ENCODE measurements at places on chromosomes 5 and 9.
A peak's percentile ranks its signal among the peaks of the same experiment; 100 is the strongest.

DNA sequence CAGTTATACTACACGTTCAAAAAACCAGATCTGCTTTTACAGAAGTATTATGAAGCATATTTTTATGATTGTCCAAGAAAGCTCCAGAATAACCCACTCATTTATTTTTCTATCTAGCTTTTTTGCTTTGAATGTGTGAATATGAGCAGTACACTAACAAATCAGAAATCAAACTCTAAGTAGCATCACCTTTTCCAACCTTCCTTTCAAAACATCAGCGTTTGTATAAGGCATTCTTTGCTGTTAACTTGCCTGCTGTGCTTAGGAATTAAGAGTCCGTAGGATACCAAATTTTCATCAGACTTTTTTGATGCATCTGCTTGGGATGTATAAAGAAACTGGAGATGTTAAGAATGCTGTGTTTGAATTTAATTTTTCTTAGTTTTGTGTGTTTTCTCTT is 3.8 kb downstream of the TLE4 start:
- DNase-seq, result no peak

DNA sequence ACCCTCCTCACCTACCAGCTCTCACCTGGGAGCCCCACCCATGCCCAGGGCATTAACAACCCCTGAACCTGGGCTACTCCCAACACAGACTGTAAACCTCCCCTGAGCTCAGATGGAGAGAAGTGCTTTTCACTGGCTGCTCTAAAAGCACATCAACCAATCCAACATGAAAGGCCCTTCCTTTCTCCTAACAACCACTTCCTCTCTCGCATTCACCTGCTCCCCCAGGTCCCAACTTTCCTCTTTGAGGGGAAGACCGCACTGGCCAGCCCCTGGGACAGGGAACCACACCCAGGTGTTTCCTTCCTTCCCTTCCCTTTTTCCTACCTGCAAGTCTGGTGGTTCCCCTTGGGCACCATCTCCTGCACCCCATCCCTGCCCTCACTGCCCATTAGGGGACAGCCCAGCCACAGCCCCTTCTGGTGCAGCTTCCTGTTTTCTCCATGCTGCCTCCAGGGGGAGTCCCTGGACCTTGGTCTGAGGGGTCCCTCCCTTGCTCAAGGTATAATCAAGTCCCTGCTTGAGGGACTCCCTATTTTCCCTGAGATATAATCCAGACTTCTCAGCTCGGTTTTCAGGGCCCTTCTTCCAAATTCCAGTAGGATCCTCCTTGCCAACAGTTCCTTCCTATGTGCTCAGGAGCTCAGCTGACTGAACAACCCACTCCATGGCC is 30.5 kb upstream of the DAB2IP start:
- DNase-seq, result no peak

DNA sequence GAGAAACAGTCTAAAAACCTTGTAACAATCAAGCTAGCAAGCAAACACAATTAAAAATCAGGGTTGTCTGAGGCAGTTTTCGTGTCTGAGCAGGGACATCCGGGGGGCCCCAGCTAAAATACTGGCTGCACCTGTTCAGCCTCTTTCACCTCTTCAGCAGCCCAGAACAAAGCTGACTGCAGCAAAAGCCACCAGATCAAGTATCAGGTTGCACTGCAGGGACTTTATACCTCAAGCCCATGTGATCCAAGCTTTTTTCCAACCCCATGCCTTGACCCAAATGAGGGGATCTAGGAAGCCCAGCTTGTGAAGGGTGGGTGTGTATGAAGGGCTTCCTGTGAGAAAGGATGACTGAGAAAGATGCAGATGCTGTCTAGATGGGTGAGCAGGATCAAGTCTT is 133.4 kb downstream of the SEMA6A start:
- no peak for DNase-seq

GRCh38 chr9:89172398-89172797 is 6.2 kb downstream of the SHC3 start:
- DNase-seq, result no peak

GRCh38 chr9:8978334-8978733 is 1178.8 kb upstream of the DMAC1 start:
- DNase-seq, result no peak

GRCh38 chr9:694403-695154 is 146.9 kb upstream of the DMRT1 start:
- no peak for DNase-seq

GRCh38 chr9:27601396-27601795 is 28.1 kb upstream of the C9orf72 start:
- DNase-seq, result no peak

DNA sequence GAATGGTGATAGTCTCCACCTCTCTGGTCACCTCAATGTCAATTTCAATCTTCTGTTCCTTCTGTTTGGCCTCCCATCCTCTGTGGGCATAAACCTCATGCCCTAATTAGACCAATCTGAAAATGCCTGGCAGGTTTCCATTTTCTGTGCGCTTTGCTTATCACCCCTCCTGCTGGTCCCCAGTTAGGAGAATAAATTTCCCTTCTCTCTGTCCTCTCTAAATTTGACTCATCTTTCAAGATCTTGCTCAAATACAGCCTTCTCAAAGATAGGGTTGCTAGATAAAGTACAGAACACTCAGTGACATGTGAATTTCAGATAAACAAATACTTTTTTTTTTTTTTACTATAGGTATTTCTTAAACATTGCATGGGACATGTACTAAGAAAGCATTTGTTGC is 69.4 kb upstream of the CD180 start:
- DNase-seq, result peak; percentile 46

- no peak for DNase-seq
These were observed 22.4 kb upstream of the RASGRF2 start for GRCh38 chr5:80937584-80938356.

- DNase-seq, result no peak
These were observed 7.9 kb downstream of the MSX2 start for GRCh38 chr5:174732036-174733020.

Measured in T-helper 2 cell (primary cell).